ENCODE measurements at places on chromosomes 12 and 14.

DNA sequence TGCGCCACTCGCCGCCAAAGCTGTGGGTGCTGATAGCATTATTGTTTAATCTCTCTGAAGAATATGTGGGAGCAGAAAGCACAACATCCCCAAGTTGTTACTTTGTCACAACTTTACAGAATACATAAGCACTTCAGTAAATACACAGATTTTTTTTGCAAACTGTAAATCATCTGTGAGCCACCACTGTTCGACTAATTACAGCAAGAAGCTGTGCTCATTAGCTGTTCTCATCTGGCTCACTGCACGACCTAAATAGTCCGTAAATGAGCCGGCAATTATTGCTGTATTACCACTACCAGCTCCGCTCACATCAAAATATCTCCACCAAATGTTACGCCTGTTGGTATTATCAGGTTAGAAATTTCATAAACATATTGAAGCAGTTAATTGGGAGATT is 228.9 kb upstream of the PRKD1 start:
- DNase-seq: no peak

DNA sequence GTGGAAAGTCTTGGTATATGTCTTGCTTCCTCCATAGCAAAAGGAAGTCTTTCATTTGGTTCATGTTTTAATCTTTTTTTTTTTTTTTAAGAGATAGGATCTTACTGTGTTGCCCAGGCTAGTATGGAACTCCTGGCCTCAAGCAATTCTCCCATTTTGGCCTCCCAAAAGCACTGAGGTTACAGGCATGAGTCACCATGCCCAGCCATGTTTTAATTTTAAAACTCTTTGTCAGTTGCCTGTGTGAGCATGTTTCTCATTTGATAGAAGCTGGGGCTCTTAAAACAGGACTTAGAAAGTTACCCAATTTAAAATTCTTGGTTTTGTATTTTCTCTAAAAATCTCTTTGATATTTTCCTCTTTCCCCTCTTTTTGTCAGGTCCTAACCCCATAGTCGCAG is 45.0 kb upstream of the REP15 start:
- DNase-seq: no peak

DNA sequence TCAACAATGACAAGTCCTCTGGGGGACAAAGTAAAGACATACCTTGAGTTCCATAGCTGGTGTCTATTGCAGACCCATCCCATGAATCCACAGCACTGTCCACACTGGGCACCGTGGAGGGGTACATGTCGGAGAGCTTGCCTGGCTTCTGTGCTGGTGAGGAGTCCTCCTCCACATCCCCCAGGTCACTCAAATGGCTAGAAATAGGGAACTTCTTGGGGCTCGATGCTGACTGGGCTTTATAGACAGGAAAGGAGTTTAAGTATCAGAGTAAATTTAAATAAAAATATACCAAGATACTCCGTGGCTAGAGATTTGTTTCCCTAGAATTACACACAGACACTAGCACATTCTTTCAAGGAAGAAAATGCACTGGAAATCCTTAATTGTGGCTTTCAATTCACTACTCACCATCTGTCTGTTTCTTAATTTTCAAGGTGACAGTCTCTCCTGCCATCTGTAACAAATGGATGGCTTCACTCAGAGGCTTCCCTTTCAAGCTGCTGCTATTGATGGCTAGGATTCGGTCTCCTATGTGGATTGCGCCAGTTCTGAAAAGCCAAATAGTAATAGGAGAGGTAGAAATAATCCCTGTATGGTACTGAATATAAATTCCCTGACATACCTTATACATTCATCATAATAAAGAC is 90.1 kb downstream of the HELB start:
- no peak for DNase-seq

DNA sequence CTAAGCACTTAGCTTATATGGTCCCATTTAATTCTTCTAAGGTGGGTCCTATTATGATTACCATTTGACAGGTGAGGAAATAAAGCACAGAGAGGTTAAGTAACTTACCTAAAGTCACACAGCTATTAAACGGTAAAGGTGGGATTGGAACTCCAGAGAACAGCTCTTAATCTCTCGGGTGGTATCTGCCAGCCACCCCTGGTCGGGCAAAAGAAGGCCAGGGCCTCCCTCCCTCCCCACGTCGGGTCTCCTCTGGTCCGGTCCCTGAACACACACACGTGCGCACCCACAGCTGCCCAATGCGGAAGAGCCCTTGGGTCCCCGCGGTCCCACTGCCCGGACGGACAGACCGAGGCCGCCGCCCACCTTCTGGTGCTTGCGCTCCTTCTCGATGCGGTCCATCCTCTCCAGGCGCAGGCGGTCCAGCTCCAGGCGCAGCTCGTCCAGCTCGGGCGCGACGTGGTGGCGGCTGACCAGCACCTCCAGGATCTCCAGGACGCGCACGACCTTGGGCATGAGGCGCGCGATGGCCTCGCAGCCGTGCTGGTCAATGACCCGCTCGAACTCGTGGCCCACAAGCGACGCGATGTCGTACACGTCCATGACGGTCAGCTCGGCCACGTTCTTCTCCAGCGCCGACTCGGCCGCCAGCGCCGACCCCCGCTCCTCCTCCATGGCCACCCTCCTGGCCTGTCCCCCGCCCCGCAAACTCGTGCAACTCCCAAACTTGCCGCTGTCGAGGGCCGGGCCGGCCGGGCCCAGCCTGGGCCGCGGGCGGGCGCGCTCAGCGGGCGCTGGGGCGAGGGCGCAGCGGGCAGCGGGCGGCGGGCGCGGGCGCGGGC is 490 bp downstream of the RILPL1 start:
- DNase-seq: peak; percentile 12

DNA sequence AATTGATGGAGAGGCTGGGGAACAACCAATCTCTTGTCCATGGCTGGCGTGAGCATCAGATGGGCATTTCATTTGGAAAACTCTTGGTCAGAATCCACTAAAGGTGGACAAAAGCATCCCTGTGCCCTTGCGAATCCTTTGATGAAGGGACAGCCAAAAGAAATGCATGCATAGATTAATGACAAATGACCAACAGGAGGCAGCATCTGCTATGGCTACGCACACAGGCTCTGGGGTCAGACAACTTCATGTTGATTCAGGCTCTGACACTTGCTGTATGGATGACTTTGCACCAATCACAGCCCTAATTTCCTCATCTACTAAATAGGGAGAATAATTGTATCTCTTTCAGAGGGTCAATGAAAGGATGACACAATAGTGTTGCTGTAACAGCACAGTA is 117.5 kb downstream of the ASCL4 start:
- DNase-seq: no peak

DNA sequence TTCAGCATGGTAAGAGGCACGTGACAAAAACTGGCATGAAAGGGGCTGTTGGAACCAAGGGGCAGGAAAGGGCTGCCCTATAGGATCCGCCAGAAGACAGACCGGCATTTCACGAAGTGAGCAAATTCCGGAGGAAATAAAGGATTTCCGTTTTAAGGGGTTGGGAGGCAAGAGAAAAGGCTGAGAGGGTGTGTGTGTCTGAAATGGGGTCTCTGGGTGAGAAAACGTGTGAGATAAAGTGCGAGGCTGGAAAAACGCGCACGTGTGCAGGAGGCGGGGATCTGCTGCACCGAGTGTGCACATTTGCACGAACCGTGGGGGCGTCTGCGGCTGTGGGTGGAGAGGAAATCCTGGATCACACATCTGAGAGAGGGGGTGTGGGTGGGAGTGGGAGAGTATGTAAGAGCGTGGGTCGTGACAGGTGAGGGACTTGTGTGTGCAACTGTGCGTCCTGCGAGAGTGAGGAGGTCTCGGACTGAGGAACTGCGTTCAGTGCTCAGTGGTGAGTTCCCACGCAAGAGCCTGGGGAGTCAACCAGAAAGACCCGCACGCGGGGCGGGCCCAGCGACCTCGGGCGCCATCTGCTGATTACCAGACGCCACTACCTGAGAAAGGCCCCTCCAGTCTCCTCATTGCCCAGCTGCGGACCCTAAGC is 37.0 kb upstream of the P2RX7 start:
- DNase-seq: peak; percentile 83

DNA sequence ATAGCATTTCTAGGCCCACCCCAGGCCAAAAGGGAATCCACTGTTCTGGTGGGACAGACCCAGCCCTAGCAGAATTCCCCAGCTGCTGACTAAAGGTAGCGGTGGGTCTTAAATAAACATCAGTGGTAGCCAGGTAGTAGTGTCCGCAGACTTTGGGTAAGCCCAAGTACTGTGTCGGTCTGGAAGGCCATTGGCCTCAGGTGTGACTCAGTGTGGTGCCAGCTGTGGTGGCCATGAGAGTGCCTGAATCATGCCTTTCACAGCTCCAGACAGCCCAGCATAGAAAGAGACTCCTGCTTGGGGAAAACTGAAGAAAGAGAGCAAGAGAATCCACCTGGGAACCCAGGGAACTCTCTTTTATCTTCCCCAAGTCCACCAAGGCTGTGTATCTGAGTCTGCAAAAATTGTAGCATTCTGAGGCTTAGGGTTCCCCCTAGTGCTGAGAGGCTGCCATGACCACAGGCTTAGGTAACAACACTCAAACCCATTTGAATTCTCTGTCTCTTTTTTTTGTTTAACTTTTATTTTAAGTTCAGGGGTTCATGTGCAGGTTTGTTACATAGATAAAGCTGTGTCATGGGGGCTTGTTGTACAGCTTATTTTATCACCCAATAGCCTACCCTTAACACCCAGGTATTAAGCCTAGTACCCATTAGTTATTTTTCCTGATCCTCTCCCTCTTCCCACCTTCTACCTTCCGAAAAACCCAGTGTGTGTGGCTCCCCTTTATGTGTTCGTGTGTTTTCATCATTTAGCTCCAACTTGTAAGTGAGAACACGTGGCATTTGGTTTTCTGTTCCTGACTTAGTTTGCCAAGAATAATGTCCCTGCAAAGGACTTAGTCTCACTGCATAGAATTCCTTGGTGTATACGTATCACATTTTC is 16.7 kb upstream of the CD163L1 start:
- DNase-seq: peak; percentile 29

DNA sequence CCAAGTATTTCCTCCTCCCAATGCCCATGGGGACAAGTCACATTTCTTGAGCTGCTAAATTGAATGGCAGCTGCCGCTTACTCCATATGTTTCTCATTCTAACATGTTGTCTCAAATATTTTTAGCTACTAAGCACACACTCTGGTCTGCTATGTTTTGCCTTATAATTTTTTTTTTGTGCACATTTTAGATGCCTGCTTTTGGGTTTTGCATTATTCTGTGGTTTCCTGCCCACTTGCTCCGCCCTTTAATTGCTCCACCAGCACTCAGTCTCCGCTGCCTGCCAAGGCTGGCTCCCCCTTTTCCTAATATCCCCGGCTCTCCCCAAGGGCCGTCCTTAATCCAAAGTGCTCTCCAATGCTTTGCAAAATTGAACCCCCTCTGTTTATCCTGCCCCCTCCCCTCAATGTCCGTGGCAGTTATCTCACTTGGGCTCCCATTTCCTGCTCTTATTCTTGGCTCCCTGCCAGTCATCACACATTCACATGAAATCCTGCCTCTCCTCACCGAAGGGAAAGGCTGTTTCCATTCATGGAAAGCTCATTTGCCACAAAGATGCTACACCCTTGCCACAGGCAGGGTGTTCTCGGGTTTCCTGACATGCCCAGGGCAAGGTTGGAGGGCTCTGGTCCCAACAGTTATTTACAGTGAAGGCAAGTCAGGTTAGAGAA is 79.4 kb downstream of the C12orf75 start:
- DNase-seq: peak; percentile 2

- peak; percentile 65 for DNase-seq
Measured at GRCh38 chr14:21923820-21924219, 250.2 kb upstream of the OR4E1 start.

- no peak for DNase-seq
Measured at GRCh38 chr14:32202491-32202997, 525 bp downstream of the RNU6-8 start.

DNA sequence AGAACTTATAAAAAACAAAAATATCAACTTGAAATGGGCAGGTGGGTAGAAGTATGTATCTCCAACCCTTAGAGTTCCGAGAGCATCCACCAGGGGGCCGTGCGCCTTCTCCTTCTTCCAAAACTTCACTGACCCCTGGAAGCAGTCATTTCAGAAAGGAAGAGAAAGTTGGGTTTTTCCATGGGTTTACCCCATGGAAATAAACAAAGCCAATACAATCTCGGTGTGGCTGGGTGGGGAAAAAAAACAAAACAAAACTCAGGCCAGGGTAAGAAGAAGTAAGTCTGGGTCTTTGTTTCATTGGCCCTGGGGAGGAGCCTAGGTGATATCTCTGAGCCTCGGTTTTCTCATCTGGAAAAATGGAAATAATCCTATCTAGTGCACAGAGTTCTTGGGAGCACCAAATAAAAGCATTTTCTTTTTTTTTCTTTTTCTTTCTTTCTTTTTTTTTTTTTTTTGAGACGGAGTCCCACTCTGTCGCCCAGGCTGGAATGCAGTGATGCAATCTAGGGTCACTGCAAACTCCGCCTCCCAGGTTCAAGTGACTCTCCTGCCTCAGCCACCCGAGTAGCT is 33.6 kb upstream of the HNF1A start:
- peak; percentile 60 for DNase-seq

- DNase-seq: no peak
Measured at GRCh38 chr12:65188179-65188701, 18.9 kb downstream of the LEMD3 start.

GRCh38 chr12:91948504-91948903 is 197.1 kb downstream of the BTG1 start:
- DNase-seq: peak; percentile 25

DNA sequence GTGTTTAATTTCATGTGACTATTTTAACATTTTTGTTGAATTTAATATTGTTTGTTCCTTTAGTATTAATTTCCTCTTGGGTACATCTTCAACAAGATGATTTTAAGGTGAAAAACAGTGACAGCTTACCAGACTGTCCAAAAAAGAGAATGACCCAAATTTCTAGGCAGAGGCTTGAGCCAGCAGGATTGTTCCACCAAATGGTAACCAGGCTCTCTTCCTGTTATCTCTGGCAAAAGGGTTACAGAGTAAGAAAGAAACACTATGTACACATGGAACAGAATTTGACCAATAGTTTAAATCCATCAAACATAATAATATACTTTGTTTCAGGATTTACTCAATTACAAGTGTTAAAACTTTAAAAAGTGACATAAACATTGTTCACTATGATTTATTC is 39.0 kb downstream of the YAF2 start:
- DNase-seq: no peak

All from CD4-positive, alpha-beta T cell treated with Interleukin-17A for 1 hour (primary cell).